ENCODE measurements at places on chromosomes 4 and X. TPM values are rescaled to one million over a fixed set of nuclear protein-coding genes. Genes with fewer than 3 reads are reported as not detected.

The CNKSR2 gene
- 1.00 TPM for total RNA-seq

The BBS12 gene
- 3.1 TPM for total RNA-seq

The CDS1 gene
- not detected for total RNA-seq

The ZXDB gene
- total RNA-seq: 6.2 TPM

The IRS4 gene
- total RNA-seq: not detected

The POLA1 gene
- total RNA-seq: 8.7 TPM

The NLGN3 gene
- total RNA-seq: 0.67 TPM

The TBX22 gene
- not detected for total RNA-seq

The ERAS gene
- total RNA-seq: not detected

The STATH gene
- not detected for total RNA-seq

DNA sequence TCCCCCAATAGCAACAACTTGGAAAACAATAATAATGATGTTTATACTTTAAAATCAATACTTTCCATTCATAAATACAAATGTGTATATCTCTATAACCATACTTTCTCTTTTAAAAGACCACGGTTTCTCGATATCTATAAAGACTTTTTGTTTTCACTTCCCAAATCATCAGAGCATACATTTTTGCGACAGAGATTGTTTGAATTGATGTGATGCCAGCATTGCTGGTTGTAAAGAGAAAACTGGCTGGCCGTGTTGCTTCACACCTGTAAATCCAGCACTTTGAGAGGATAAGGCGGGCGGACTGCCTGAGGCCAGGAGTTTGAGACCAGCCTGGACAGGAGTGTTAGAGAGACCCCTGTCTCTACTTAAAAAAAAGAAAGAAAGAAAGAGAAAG lies 77.6 kb upstream of the ZNF518B start:
- DNase-seq: no peak

DNA sequence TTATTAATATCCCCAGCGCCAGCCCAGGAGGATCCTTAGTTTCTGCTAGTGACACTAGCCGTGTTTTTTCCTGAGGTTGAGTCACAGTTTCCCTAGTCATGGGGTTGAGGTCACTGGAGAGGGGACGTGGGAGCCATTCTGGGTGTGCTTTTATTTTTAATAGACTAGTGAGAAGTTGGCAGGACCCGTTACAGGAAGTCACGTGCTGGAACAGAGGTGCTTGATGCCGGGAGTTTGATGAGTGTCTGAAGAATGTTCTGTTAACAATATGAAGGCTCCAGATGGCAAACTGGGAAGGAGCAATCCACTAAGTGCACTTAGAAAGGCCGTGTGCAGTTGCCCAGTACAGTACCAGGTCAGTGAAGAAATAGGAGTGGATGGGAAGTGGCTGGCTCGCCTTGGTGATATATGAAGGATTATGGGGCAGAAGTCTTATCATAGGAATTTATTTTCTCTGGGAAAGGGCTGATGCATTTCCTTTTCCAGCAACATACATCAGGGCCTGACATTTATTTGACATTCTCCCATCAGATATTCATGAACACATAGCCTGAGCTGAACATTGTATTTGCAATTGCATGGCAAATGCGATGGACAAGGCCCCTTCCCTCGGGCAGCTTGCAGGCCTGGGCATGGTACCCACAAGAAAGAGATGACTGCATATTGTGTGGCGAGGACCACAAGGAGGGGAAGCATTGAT lies 291.8 kb downstream of the FBXW7 start:
- DNase-seq: no peak

GRCh38 chrX:4825550-4825949 lies 1112.1 kb upstream of the PRKX start:
- no peak for DNase-seq

- no peak for DNase-seq
These were observed 12.1 kb downstream of the PPA2 start for GRCh38 chr4:105461621-105462382.

- DNase-seq: no peak
These were observed 57.6 kb upstream of the RAPGEF2 start for GRCh38 chr4:159045321-159045720.

DNA sequence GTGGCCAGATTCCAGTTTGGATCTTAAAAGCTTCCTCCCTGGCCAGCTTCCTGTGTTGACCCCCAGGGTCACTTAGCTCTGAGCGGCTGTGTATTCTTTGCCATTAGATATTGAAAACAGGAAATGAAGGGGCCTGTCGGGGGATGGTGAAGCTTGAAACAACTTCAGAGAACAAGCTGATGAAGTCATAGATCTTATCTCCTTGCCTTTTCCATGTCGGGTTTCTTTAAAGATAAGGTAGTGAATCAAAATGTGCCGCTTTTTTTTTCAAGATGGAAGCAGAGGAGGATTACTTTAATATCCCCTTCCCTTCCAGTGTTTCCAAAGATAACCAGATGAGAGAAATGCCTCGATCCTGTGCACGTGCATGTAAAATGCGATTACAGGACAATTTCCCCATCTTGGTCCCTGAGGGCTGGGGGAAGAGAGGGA lies 508.5 kb downstream of the MID1IP1 start:
- DNase-seq: no peak

- no peak for DNase-seq
These were observed 52.4 kb downstream of the GLRB start for GRCh38 chr4:157128395-157128794.

DNA sequence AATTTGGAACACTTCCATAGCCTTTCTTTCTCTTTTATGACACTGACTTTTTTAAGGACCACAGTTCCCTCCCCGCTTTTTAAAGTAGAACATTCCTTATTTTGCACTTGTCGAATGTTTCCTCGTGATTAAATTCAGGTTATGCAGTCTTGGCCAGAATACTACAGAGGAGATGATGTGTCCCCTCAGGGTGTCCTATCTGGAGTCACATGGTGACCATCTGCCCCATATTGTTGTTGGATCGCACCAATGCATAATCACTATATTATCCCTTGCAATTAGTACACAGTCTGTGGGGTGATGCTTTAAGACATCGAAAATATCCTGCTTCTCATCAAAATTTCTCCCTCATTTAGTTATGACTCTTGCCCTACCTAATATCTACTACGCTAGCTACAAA lies 27.4 kb downstream of the WDFY3 start:
- DNase-seq: no peak

DNA sequence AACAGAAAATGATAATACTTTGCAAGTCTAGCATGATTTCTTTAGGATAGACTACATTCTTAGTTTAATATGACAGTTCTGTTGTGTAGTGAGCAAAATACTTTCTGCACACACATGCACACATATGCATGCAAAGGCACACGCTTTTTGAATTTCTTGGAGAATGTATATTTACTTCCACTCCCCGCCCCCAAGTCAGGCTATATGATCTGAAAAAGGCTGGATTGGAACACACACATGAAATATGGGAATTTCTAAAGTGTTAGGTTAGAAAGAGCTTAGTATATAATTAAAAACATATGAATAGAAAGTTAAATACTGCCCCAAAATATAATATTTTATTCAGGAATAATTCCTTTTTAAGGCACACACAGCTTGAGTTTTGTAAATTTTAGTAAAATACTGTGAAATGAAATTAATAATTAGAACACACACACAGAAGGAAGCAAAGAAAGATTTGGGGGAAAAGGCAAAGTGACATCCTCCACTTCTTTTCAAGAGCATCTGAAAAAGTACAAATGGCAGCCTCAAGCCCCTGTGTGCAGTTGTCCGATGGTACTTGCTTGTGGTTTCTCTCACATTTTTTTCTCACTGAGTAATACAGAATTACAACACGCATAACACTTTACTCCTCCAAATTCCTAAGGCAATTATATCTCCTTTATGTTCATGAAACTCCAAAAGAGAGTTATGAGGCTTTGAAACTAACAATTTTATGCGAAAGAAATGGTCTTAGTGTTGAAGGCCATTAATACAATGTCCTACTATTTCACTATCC lies 228.9 kb upstream of the ETNPPL start:
- no peak for DNase-seq

GRCh38 chr4:144574509-144574908 lies 71.4 kb upstream of the HHIP start:
- DNase-seq: no peak

DNA sequence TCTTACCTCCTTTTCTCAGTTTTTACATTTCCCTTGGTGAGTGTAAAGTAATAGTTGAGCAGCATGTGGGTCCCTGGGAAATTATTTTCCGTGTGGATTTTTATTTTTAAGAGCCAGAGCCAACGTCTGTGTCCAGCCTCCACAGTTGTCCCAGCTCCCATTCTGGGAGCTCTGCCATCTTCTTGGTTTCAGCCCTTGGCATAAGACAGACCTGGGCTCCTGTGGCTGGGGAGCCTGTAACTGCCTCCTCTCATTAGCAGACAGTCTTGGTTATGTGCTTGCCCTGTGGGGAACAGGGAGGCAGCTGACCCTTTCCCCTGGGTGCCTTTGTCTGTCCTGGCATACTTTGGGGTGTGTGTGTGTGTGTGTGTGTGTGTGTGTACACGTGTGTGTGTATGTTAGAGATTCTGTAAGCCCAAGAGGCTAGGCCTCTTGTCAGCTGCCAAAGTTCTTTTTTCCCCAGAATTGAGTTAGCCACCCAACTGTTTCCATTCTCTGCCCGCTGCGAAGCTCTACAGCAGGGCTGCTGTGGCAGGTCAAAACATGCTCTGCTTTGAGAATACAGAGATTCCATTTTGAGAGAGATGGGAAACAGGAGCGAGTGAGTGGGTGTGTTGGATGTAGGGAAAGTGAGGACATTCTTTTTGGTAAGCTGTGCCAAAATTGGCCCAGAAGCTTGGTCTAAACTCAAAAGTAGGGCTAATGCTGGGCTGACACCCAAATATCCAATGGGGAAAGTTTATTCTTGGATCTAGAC lies 140.7 kb downstream of the TMEM164 start:
- DNase-seq: peak; percentile 78

DNA sequence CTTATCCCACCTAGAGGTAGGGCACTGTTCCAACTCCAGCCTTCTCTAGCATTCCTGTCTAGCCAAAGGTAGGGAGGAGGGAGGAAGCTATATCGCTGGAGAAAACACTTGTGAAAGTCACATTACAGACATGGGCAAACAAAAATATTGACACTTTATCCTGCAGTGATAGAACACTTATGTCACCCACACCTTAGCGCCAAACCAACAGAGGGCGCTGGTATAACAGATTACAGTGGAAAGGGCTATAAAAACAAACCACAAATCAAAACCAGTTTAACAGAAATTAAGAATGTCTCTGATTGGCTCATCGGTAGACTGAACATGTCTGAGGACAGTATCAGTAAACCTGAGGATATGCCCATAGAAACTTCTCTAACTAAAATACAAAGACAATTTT lies 451.3 kb downstream of the TLL1 start:
- no peak for DNase-seq

DNA sequence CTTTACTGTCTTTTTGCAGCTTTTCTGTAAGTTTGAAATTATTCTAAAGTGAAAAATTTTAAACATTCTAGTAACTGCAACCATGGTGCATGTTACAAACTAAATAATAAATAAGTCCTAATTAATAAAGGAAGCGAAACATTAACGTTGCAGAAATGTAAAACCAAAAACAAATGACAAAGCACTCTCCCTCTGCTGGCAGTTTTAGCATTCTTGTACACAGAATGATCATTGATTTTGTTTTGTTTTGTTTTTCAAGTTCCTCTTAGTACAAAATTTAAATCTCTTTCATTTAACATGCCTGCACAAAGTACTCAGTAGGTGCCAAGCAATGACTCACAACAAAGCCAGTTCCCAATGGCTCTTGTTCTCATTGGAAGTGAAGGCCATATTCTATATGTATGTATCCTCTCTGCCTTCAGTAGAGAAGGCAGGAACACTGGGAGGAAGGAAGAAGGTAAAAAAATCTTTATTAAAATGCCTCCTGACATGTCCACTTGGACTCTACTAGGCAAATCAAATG lies 13.7 kb upstream of the TMSB4X start:
- no peak for DNase-seq

GRCh38 chr4:25320773-25321172 lies 8.2 kb downstream of the ZCCHC4 start:
- no peak for DNase-seq

DNA sequence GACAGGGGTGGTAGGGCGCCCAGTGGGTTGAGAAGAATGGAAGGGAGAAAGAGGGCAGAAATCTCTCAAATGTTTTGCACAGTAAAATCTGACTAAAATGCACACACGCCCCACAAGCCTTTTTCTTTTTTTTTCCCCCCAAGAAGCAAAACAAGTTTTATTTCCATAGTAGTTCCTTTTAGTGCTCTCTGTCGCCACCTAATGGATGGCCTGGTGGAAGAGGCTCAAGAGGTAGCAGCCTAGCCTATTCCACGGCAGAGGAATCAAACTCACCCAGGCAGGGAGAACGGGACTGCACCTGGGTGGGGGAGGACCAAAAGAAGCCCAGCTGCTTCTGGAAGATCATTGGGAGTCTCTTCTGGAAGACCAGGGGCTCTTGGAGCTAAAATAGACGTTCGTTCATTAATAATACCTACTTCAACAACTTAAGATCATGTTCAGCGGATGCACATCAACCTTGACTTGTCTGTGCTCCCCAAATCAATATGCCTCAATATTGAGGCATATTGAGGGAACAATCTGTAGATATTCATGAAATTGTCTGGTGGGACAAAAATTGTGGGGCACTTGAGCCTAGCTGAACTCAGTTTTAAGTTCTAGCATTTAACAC lies 31.6 kb upstream of the IRAK1 start:
- DNase-seq: no peak

DNA sequence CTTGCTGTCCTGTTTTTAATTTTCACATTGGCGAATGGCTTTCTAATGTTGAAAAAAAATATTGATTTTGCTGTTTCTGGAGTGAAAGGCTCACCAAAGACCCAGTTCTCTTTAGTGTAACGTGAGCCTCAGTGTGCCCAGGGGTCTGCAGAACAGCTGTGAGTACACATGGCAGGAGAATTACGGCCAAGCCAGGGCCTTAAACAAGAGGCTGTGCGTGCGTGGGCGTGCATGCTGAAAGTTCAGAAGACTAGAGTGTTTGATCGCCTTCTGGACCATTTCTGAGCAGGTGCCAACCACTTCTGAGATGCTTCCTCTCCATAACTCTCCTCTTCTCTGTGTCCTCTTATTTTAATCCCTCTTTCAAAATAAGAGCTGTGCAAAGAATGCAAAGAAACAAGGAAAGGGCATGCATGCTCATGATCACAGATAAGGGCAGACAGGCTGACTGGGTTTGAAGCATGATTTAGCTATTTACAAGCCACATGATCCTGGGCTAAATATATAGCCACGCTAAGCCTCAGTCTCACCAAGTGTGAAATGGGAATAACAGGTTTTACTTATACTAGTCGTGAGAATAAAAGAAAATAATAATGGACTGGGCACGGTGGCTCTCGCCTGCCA lies 9.9 kb downstream of the PHEX start:
- DNase-seq: no peak

- no peak for DNase-seq
These were observed 90.3 kb downstream of the RLIM start for GRCh38 chrX:74523870-74524735.

- DNase-seq: no peak
These were observed 128.6 kb upstream of the FTHL17 start for GRCh38 chrX:31200430-31200829.

GRCh38 chr4:85995361-85995760 lies 364.5 kb downstream of the MAPK10 start:
- no peak for DNase-seq

DNA sequence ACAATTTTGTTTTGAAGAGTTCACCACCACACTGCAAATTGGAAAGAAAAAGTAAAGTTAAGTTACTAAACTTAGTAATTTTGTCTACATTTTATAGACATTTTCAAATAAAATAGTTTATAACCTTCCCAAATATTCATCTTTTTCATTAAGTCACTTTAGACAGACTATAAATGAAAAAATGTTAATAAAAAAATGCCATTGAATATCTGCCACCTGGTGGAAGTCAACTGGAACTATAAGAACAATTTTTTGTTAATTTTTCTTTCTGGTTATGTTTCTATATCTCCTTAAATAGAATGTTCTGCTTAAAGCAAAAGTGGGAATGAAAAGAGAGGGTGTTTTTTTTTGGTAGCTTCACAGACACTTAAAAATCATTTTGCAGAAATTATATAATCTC lies 534.4 kb upstream of the PCDH10 start:
- no peak for DNase-seq
